NCI-H1417 (cell line): ENCODE measurements at places on chromosomes 12 and 14.

- no peak for DNase-seq
Observed at GRCh38 chr12:14931359-14931758, 7.0 kb downstream of the ERP27 start.

DNA sequence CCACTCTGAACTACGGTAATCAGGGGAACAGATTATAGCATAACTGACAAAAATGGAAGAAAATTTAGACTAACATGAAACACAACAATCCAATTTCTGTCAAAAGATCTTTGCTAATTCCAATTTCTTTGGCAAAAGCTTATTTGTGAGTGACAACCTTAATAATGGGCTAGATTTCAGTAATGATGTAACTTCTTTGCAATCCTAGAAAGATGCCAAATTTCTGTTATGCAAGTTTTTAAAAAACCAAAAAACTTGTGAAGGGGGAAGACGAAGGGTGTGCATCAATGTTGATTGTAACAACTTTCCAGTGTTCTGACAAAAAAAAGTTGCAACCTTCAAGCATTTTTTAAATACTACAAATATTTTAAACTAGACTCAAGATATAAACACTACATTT is 59.9 kb downstream of the DICER1 start:
- no peak for DNase-seq

- peak; percentile 19 for DNase-seq
Observed at GRCh38 chr12:46100551-46101484, 110.4 kb upstream of the SCAF11 start.

DNA sequence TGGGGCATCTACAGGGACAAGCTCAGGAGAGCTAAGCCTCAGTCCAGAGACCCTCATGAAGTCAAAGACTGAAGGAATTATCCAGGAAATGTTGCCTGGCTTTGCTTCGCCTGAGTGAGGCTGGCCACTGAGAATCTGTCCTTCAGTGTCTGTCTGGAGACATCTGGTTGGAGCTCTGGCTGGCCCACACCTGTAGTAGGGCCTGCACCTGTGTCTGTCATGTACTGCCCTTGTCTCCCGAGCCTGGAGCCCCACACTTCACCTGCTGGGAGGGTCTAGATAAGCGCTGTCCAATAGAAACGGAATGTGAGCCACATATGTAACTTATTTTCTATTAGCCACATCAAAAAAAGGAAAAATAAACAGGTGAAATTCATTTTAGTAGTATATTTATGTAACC is 9.9 kb upstream of the HDAC7 start:
- no peak for DNase-seq
